ENCODE measurements at places on chromosomes 7 and 10.

DNA sequence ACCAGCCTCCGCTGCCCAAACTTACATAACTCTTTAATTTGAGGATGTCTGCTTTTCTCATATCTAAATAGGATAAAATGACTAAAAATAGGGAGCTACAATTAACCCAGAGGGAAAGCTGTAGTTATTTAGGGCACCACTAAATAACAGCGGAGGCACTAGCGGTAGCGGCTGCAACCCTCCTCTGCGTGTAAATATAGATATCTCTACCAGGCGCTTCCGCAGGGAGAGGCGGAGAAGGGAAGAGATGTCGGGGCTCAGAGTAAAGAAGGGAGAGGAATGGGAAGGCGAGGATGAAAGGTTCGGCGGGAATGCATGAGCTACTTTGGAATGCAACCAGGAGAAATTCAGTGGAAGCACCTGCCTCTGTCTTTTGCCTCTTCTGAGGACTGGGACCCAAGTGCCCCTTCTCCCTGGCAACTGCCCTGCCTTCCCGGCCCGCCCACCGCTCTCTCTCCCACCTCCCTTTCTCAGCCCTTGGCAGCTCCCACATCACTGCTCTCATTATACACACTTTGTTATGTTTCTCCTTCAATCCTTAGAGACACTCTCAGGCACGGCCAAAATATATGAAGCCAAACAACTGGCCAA, 698.3 kb downstream of the PARD3 start:
- no peak for DNase-seq

DNA sequence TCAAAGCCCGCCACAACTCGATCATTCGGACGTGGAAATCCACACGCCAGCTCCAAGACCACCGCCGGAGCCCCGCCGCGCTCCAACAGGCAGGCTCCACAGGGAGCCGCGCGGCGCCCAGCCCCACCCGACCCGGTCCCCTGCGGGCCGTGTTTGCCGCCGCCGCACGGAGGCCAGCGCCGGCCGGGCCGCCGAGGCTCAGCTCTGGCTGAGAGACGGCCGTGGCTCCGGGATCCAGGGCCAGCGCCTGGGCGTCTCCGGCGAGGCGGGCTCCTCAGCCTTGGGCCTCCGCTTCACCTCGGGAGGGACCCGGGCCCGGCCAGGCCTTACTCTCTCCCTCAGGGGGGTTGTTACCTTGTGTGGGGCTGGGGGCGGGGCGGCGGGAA, 333 bp downstream of the SMNDC1 start:
- DNase-seq = no peak

- no peak for DNase-seq
Observed at GRCh38 chr7:12754179-12754578, 66.7 kb downstream of the ARL4A start.

DNA sequence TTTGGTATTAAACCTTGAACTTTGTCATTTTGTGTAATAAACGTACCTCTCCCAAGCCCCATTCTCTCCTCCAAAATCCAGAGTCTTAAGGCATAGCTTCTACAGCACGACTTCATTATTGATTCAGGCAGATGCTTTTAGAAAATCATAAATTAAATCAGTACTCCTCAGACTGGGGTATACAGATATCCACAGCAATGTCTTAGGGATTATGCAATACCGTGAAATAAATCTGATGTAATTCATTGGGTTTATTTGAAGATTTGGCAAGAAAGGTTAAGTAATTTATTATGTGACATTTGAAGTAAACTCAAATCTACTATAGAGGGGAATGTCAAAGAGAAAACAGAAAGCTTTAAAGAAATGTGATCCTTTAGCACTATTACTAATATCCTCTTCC, 246.1 kb upstream of the PLXDC2 start:
- no peak for DNase-seq

DNA sequence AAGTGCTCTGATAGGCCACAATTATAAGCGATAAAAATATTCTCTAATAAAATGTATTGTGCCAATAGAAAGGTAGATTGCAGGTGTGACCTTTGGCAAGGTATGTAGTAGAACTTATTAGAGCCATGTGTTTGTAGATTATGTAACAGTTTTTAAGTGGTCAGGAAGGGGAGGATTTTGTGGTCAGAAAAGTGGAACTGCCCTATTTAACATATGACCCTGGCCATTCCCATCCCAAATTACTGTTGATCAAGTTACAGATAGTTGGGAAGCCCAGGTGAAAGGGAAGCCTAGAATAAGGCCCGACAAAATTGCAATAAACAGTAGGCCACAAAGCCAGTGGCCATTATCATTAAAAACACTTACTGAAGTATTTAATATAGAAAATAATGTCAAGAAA, 89.2 kb downstream of the SPAG6 start:
- no peak for DNase-seq

- DNase-seq = no peak
Observed at GRCh38 chr7:128887169-128888038, 23.1 kb downstream of the KCP start.

GRCh38 chr7:108592646-108593201, 23.1 kb downstream of the DNAJB9 start:
- no peak for DNase-seq

GRCh38 chr7:21373031-21373430, 54.9 kb upstream of the SP4 start:
- DNase-seq = no peak

- no peak for DNase-seq
Observed at GRCh38 chr10:128217136-128217535, 90.9 kb upstream of the MKI67 start.

- DNase-seq = no peak
Observed at GRCh38 chr10:14014423-14014822, 316.3 kb downstream of the FRMD4A start.

GRCh38 chr10:62728479-62728878, 76.0 kb upstream of the ADO start:
- no peak for DNase-seq

All from NCI-H187 (cell line).